ENCODE measurements at places on chromosomes 6 and 20.

DNA sequence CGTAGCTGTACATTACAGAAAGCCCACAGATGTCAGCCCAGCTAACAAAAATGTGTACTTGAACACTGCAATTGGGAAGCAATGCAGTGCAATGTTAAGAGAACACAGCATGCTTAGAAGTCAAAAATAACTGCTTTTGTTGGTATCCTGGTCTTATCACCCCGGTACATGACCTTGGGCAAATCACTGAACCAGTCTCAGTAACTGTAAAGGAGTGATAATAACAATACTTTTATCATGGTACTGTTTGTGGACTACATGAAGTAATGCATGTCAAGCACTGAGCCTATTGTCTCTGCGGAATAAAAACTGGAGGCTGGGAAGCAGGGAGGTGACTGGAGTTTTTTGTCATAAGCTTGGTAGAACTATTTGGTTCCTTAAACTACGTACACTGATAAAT lies 44.7 kb upstream of the SPDEF start:
- no peak for DNase-seq

DNA sequence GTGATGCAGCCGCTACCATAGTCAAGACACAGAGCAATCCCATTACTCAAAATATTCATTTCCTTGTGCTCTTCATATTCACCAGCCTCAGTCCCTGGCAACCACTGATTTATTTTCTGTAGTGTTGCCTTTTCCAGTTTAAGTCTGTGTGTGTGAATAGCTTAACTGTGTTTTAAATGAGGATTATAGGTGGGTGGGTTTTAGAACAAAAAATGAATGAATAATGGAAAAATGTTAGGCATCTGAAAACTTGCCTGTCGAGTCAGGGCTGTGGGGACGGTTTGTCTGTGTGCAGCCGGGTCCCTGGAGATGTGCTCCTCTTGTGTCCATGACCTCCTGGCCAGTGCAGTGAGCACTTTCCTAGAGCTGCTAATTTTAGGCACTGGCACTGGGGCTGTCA lies 27.1 kb downstream of the BANF2 start:
- DNase-seq, result no peak

DNA sequence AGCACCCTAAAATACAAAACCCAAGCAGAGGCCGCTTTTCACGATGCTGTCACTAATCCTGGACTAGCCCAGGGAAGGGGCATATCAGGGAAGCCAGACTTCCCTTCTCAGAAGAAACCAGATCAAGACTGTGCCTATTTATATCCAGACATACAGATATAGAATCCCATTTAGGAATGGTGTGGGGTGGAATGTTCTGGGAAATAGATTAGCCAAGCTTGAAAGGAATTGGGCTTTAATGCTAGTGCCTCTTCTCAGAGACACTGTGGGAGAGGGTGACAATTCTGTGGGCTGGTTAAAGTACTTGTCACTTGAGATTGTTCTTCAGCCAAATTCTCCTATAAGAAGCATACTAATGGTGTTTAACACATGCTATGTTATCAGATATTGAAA lies 45.5 kb downstream of the SNAP25 start:
- DNase-seq, result no peak

GRCh38 chr20:32236048-32236533 lies 28.4 kb downstream of the POFUT1 start:
- no peak for DNase-seq

DNA sequence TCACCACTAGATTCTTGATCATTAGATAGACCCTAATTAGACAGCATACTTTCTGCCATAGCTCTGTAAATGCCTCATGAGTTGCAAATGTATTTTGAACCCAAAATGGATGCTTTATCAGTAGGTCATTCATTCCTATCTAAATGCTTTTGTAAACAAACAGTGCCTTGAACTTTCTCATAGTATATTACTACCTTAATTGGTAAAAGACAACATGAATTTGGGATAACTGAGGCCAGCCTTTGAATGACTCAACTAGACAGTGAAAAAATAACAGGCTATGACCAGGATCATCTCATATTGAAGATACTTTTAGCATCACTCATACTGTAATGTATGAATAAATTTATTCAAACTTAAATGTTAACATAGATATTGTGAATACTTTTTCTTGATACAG lies 37.0 kb upstream of the PRL start:
- no peak for DNase-seq

GRCh38 chr6:81814370-81815076 lies 62.0 kb upstream of the TENT5A start:
- no peak for DNase-seq

GRCh38 chr20:55774628-55775027 lies 230.7 kb downstream of the CBLN4 start:
- DNase-seq, result no peak

GRCh38 chr6:43665376-43665775 lies 20.5 kb downstream of the RSPH9 start:
- no peak for DNase-seq

DNA sequence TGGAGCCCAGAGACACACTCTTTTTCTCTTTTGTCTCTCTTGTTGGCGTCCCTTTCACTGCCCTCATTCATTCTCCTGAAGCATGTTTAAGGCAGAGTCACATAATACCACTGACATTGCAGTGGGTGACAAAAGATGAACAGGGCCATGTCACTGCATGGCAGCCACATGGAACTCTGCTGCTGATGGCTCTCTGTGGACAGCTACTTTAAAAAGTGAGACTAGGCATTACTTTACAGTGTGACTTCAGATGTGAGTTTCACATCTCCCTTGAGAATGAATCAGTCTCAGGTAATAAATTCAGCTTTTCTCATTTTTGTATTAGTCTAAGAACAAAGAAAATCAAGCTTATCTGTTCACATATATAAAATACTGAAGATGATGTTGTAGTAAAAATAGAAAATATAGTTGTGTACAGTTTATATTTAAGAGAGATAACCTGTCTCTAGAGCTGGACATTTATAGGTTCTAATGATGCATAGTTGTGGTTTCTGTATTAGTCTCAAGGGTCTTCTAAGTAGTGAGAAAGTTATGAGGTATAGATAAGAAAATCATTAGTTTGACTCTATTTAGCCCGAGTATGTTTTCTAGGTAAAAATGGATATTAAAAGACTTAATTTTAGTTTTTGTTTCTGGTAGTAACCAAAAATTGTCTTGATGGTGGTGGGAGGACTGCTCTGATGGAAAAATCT lies 6.1 kb downstream of the MRS2 start:
- DNase-seq, result no peak

GRCh38 chr20:55160037-55160436 lies 684.6 kb downstream of the DOK5 start:
- DNase-seq, result no peak

- no peak for DNase-seq
These were observed 45.1 kb downstream of the KIAA0319 start for GRCh38 chr6:24600903-24601302.
